ENCODE measurements at places on chromosomes 2 and 18. TPM values are rescaled to one million over a fixed set of nuclear protein-coding genes. Genes with fewer than 3 reads are reported as not detected.

Gene SEMA4F
- 8.5 TPM for total RNA-seq

Gene SPR
- total RNA-seq: 83.9 TPM

Gene BUB1
- total RNA-seq: 32.9 TPM

Gene TXNDC2
- 0.16 TPM for total RNA-seq

Gene GPR39
- 9.6 TPM for total RNA-seq

Gene ANKRD30B
- total RNA-seq: not detected

Gene CASP8
- total RNA-seq: 32.1 TPM
